IMR-90 (cell line): ENCODE measurements at places on chromosomes 1 and 21.
A peak's percentile ranks its signal among the peaks of the same experiment; 100 is the strongest.

GRCh38 chr21:44816761-44817505, 929 bp downstream of the SUMO3 start:
- DNase-seq: no peak

- DNase-seq: peak; percentile 67
These were observed 93.6 kb downstream of the LEPR start for GRCh38 chr1:65514041-65514440.

DNA sequence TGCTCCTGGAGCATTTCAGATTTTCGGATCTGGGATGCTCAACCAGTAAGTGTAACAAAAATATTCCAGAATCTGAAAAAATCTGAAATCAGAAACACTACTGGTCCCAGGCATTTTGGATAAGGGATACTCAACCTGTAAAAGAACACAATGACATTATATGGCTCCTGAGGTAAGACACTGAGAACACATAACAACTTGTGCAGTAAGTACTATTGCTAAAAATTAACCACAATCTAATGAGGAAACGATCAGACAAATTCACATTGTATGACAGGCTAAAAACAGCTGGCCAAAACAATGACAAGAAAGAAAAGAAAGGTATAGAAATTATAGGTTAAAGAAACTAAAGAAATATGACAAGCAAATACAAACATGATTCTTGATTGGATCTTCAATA, 54.9 kb downstream of the LTN1 start:
- DNase-seq: no peak

DNA sequence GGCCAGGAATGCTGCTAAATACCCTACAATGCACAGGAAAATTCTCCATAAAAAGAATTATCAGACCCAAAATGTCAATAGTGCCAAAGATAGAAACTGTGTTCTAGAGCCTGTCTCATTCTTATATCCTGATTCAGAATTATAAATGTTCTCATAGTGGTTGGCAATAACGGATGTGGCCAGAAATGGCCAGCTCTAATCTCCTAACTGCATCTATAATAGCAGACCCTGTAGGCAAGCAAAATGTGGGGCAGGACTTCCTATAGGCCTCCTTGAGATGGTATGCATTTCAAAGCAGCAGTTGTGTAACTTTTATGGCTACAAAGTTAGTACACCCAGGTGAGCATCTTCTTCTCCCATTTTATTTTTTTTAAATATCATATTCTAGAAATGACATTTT, 95.9 kb upstream of the SGIP1 start:
- no peak for DNase-seq

- DNase-seq: no peak
These were observed 5.4 kb downstream of the MEX3A start for GRCh38 chr1:156076609-156077429.

DNA sequence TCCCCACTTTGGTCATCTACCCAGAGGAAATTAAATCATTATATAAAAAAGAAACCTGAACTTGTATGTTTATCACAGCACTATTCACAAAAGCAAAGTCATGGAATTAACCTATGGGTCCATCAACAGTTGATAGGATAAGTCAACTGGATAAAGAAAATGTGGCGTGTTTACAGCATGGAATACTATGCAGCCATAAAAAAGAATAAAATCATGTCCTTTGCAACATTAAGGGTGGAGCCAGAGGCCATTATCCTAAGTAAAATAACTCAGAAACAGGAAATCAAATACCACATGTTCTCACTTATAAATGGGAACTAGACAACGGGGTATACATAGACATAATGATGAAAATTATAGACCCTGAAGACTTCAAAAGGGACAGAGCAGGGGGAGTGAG, 27.6 kb upstream of the KCNK1 start:
- DNase-seq: no peak

DNA sequence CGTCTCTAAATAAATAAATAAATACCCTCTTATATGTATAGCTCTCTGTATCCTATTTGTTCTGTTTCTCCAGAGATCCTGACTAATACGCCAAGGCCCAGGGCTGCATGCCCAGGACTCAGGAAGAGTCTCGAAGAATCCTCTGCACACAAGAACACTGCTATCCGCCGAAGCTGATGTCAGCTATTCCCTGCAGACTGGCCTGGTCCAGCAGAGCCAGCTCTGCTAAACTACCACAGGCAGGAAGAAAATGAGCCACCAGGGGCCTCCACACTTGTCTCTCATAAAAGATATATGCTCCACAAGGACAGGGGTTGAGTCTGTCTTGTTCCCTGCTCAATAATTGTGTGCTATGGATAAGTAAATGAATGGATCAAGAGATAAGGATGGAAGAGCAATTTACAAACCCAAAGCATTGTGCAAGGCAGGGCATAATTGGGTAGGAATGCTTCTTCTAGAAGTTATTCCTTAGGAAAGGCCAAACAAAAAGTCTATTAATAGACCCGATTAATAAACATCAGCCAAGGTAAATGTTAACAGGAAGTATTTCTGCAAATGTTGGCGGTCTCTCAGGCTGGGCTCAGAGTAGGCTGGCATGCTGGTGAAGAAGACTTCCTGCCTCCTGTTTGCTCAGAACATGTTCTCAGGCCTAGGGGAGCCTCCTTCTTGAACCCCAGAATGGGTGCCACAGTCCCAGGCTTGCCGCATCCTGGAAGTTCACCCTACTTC, 26.3 kb upstream of the MAN1C1 start:
- DNase-seq: peak; percentile 59

DNA sequence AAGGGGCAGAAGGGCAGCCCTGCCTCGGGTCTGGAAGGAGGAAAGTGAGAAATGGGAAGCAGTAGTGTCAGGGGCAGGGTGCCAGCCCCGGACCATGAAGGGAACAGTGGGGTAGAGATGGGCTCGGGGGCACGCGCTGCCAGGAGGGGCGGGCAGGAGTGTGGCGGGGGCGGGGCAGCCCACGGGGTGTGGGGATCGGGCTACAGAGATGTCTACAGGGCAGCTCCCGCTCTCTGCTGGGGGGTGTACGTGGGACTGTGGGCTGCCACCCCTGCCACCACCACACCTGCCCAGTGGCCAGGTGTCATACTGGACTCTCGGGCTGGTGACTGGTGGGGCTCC, 7.4 kb downstream of the ARHGEF16 start:
- no peak for DNase-seq

- peak; percentile 80 for DNase-seq
These were observed 22.1 kb downstream of the EIF2D start for GRCh38 chr1:206590025-206590758.

DNA sequence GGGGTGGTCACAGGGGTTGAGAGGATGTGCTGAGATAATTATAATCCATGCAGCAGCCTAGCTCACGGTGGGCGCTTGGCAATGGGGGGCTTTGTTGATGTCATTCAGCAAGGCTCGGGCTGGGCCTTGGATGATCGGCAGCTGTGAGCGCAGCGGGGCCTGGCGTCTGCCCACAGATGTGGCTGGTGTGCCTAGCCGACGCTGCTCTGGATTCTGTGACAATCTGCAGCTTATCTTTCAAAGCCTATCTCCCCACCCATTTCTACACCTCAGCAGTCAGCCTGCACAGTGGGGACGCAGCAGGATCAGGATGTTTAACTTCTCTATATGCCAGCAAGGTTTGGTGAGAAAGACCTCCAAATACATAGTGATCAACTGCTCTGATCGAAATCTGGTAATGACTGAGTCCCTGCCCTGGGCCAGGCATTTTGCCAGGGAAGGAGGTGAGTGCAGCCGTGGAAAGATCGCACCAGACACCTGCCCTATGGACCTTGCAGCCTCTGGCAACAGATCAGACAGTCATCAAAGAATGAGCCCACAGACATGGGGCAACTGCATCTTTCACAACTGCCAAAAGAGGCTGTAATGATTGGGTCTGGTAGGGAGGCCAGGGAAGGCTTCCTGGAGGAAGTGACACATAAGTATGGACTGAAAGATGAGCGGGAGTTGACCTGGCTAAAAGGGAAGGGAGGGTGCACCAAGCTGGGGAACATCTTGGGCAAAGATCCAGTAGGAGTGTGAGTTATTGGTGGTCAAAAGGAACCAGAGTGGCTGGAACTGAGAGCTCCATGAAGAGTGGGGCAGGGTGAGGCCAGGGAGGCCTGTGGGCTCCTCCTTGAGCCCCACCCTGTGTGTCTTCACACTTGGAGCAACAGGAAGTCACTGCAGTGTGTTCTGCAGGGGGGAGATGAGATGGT, 35.3 kb downstream of the EPHB2 start:
- peak; percentile 83 for DNase-seq

DNA sequence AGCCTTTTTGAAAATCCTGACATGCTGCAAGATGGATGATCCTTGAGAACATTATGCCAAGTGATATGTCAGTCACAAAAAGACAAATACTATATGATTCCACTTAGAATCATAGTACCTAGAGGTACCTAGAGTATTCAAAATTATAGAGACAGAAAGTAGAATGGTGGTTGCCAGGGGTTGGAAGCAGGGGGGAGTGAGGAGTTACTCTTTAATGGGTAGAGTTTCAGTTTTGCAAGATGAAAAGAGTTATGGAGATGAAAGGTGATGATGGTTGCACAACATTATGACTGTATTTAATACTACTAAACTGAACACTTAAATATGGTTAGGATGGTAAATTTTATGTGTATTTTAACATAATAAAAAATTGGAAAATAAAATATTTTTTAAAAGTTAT, 37.9 kb upstream of the PODN start:
- no peak for DNase-seq

DNA sequence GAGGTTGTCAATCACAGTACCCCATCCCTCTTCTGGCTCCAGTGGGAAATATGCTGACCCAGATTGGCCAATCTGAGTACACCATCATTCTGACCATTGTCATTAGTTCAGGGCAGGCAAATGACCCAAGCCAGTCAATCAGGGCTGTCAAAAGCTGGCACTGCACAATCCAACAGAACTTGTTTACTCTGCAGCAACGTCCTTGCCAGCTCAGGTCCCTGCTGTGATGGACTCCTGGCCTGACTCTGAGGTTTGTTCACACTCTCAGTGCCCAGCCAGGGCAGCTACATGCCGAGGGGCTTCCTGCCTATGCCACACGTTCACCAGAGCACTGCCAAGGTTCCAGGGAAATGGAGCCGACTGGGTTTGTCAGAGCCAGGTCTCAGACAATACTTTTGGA, 14.7 kb upstream of the OVAAL start:
- no peak for DNase-seq

DNA sequence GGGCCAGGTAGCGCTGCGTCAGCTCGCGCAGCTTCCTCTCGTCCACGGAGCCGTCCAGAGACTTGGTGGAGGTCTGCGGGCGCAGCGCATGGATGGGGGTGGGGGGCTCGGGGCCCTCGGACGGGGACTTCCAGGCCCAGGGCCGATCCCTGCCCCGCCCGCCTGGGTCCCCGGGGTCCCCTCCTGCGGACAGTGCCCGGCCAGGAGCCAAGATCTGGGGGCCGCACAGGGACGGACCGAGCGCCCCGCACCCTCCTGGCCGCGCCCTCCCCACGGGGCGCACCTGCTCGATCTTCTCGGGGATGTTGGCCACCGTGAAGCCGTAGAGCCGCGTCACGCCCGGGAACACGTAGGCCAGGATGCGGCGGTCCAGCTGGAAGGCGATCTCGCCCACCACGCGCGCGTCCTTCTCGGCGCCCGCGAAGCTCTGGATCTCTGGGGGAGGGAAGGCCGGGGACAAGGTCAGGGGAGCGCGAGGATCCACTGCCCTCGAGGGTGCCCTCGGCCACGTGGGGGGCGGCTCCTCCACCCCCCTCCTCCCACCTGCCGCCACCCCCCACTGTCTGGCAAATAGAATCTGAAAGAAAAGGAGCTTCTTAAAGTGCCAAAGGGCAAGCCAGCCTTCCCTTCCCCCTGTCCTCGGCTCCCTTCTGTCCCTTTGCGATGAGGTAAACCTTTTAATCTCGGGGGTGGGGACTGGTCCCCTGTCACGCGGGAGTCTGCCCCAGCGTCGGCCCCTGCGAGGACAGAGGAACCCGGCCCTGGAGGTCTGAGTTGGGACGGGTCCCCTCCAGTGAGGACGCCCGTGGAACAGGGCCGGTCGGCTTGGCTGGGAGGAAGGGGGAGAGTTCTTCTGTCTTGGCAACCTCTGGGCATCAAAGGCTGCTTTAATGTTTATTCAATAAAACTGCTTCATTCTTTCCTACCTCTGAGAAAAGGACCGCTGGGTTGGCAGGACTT, 6.5 kb upstream of the FTCD start:
- DNase-seq: no peak

DNA sequence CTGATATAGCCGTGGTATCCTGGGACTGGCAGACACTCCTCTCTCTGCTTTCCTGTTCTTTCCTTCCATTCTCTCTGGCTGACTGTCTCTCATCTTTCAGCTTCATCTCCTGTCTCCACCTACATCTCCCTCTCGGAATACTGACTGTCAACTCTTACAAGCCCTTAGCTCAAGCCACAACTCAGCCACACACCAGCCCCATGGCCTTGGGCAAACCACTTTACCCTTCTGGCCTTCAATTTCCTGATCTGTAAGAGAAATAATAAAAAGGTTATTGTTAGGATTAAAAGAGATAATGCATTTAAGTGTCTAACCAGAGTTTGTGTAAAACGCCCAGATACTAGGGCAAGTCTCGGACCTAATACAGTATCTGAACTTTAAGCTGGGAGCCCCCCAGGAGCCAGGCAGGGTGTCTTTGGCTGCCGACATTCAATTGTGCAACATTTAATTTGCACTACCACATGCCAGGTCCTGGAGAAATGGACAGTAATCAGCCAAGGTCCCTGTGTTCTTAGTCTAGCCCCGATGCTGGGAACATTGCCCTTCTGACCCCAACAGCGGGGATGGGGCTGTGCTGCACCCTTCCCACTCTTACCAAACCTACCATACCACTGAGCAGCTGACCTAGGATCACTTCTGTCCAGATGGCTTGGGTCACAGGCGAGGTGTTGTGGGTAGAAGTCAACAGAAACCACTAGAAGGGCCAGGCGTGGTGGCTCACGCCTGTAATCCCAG, 5.1 kb downstream of the ECHDC2 start:
- no peak for DNase-seq

- peak; percentile 83 for DNase-seq
These were observed 668 bp downstream of the CBR3 start for GRCh38 chr21:36135391-36136102.

DNA sequence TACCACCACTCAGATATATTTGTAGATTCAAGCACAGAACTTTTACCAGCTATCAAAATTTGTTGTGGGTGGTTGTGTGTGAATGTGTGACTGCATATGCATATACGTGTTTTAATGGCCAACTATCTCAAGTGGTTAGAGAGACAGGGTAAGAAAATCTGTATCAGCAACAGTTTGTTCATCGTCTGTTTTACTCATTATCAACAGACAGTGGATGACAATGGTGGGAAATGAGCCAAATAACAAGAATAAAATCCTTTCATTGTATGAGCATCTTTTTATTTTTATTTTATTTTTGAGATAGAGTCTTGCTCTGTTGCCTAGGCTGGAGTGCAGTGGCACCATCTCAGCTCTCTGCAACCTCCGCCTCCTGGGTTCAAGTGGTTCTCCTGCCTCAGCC, 22.7 kb upstream of the DYNLT5 start:
- no peak for DNase-seq
